ENCODE measurements at places on chromosomes 16 and 17. TPM values are rescaled to one million over a fixed set of nuclear protein-coding genes. Genes with fewer than 3 reads are reported as not detected.

Gene SYCE1L
- not detected for total RNA-seq

Gene CCDC92B
- total RNA-seq = not detected

DNA sequence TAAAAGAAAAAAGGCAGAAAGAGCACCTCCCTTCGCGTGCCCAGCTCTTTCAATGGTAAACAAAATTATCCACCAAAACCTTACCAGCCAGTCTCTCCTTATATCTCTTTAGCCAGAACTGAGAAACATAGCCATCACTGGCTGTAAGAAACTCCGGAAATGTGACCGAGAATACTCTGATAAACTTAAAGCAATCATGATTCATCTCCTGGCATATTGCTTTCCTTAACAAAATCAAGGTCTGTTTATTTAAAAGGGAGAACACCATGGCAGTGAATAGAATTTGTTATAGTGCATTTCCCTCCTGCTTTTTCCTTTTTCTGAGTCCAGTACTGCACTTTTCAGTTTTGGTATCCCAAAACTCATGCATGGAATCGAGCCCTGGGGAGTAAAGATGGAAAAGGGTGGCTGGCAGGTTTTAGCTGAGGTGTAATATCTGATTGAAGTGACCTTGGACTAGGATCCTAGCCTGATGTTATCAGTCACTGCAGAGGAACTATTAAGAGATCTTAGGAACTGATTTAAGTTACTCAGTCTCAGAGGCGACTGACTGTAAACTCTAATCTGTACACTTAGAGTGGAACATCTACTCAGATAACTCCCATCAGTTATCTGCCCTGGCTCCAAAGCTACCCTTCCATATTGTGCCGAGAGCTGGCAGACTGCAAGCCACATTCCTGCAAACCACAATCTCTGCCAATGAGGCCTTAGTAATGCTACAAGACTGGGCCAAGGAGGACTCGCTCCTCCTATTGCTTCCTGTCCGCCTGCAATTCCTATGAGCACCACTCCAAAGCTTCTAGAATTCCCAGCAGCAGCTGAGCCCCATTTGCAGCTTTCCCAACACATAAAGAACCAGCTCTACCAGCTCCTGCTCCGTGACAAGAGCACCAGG, 7.4 kb upstream of the COX10 start:
- no peak overlapping the region for H3K4me3 ChIP-seq
- H3K27ac ChIP-seq = no peak overlapping the region
- no peaks in the 10 kb centered on the region for H3K27me3 ChIP-seq
- no peaks in the 10 kb centered on the region for H3K36me3 ChIP-seq
- no peak for DNase-seq

Gene MARCHF10
- total RNA-seq = 3.9 TPM

Gene DNAJA2
- total RNA-seq = 27.2 TPM

All from tibial nerve (tissue), 4 donors.